ENCODE measurements at places on chromosomes 2 and 18.

GRCh38 chr18:9177031-9177430, 40.5 kb downstream of the ANKRD12 start:
- DNase-seq = no peak

DNA sequence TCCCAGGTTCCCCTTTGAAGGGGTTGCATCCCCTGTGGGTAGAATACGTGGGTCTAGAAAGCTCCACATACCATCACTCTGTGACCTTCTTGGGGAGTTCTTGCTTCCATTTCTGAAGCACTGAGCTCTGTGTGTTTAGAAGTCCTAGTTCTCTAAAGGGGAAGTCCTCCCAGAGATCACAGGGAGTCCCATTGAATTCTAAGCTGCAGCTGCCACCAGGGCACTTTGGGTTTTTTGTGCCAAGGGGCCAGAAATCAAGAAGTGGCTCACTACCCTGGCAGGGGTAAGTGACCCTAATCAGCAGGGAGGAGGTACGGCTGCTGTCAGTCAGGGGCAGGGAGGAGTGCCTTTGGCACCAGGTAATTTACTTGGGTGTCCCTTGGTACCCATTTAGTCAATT, 70.9 kb downstream of the EHD3 start:
- no peak for DNase-seq

DNA sequence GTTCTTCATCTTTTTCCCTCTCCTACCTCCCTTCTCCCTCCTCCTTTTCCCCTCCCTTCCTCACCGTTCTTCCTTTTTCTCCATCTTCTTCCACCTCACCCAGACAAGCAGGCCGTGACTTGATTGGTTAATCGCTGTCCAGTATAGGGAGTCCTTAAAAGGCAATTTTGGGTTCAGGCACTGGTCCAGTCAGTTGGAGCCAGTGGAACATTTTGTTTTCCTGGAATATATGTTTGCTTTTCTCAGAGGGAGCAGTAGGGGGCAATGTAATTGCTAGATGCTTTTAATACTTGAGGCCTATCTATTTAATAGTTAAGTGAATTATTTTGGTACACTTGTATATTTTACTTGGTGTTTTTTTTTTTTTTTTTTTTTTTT, 15.0 kb downstream of the ELAC1 start:
- no peak for DNase-seq

DNA sequence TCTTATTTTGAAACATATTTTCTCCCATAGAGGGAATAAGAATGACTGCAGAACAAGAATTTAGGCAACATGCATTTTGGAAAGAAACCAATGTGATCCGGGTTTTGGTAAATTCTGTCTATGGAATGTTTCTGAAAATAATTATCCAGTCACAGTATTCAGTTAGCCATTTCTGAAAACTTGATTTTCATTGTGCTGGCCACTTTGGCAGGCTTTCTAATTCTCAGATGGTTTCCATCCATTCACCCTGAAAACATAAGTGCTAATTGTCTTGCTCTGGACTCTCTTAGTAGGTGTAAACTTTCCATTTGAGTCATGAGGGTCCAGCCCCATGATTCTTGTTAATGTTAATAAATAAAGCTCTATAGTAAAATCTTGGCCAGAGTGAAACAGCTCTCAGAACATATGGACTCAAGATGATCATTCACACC, 176.5 kb downstream of the RBM43 start:
- no peak for DNase-seq

GRCh38 chr18:40075616-40076015, 1879.4 kb upstream of the PIK3C3 start:
- DNase-seq = no peak

GRCh38 chr2:203758841-203759689, 52.6 kb downstream of the CD28 start:
- no peak for DNase-seq

DNA sequence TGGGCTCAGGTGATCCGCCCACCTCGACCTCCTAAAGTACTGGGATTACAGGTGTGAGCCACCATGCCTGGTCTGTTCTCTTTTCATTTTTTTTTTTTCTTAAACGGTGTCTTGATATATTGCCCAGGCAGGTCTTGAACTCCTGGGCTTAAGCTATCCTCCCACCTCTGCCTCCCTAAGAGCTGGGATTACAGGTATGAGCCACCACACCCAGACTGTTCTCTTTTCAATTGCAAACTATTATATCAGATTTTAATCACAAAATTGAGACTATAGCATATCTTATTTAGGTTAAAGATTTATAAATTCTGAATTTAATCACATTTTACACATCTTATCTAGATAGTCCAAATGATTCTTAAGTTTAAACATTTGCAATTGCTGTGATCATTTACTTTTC, 15.5 kb upstream of the ACTR2 start:
- DNase-seq = no peak

DNA sequence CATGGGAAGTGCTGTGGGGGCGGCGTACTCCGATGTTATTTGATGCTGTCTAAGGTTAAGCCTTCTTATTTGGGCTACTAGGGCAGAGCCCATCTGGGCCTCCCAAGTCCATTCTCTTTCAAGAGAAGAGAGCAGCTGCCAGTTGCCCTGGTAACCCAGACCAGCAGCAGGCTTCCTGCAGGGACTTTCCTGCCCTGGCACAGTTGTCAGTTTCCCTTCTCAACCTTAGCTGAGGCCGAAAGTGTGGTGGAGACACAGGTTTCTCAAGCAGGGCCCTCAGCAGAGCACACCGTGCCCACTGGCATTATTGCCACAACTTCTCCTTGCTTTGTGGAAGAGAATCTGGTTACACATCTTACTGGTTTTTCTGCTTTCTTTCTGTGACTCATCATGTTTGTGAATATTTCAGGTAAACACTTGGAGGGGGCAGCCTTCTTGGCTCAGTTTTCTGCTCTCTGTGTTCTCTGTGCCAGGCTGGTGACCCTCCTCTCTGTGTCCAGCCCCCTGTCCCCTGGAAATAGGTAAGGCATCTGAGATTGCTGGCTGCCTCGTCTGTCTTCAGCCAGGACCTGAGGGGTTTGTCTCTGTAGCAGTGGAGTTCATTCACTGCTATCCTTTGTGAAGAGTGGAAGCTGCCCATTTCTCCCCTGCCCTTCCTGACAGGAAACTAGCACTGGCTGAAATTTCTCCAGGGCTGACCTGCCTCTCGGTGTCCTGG, 111.0 kb downstream of the B3GNT2 start:
- no peak for DNase-seq

DNA sequence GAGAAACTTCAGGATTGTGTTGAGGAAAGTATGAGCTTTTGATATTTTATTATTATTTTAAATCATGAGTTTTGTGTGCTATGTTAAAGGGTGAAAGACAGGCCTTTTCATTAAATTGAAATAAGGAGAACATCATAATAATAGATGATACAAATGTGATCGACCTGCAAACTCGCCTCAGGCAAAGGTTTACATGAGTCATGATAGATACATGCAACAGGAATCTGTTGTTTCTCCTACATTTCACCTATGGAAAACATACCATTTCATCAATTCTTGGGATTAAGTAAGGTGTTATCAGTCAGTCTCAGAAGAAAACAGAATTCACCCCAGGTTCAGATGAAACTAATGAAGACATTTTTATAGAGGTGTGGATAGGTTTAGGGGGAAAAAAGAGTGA, 1992.5 kb upstream of the PIK3C3 start:
- no peak for DNase-seq

DNA sequence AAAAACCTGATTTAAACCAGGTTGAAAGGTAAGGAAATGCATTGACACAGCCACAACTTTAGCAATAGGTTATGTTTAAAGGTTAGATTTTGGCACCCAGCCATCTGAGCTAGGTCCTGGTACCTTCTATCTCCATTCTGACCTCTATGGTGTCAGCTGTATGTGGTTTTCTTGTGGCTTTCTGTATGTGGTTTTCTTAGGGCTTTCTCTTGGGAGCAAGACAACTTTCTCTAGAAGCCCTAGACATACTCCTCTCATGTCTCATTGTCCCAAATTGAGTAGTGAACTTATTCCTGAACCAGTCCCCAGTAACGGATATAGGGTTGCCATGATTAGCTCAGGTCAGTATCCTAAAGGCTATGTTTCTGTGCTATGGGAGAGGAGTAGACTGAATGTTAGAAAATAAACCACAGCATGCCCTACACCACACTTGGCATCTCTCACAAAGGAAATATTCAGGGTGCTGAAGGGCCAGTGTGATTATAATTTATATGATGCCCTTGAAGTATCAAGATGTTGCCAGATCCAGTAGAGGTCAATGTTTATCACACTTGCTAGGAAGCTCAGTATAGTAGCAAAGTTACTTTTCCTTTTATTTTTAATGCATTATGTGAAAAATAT, 176.1 kb downstream of the CAPN13 start:
- no peak for DNase-seq

- DNase-seq = no peak
These were observed 3.8 kb upstream of the OSR1 start for GRCh38 chr2:19362094-19362754.

DNA sequence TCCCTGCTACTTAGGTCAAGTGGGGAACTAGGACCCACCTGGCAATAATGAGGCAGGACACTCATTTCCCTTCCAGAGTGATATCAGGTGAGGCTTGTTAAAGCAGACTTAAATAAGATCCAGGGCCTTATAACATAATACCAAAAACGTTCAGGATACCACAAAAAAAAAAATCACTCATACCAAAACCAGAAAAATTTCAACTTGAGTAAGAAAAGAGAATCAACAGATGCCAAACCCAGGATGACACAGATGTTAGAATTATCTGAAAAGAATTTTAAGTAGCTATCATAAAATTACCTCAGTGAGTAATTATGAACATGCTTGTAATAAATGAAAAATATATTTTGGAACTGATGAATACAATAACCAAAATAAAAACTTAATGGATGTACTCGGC, 255.6 kb upstream of the OSR1 start:
- DNase-seq = no peak

- no peak for DNase-seq
These were observed 578.6 kb upstream of the CHAC2 start for GRCh38 chr2:53188851-53189510.

- no peak for DNase-seq
These were observed 125.8 kb upstream of the CYP1B1 start for GRCh38 chr2:38201784-38202183.

GRCh38 chr2:219356834-219357233, 24.3 kb upstream of the RESP18 start:
- no peak for DNase-seq

- no peak for DNase-seq
These were observed 438.2 kb downstream of the EPHA4 start for GRCh38 chr2:221133941-221134340.

- DNase-seq = no peak
These were observed 110.9 kb downstream of the PID1 start for GRCh38 chr2:229160180-229160579.

GRCh38 chr2:203673933-203674332, 32.5 kb upstream of the CD28 start:
- DNase-seq = no peak

DNA sequence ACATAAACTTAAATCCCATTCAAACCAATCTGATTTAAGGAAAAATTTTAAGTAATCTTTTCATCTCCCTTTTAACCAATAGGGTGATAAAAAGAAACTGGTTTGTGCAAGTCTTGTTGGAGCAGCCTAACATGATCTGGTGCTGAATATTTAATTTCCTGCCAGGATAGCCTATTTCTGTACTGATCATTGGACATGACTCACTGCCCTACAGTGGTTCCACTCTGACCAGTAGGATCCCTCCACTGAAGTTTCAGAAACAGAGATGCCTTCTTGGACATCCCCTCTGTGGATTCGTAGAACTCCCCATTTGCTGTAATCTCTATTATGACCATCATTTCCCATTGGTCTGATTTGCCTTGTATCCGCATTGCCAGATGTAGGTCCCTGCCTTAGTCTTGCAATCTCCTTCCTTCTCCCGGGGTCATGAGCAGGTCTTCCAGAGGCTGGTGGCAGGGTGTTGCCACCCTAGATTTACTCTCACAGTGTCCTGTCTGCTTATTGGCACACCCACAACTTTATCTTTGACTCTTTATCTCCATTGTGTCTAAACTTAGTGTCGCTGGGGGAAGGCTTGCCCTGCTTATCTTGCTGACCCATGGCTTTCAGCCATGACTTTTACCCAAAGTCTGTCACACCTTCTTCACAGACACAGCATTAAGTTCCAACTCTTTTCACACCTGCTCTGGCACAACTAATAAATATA, 12.3 kb upstream of the SETBP1 start:
- DNase-seq = no peak

DNA sequence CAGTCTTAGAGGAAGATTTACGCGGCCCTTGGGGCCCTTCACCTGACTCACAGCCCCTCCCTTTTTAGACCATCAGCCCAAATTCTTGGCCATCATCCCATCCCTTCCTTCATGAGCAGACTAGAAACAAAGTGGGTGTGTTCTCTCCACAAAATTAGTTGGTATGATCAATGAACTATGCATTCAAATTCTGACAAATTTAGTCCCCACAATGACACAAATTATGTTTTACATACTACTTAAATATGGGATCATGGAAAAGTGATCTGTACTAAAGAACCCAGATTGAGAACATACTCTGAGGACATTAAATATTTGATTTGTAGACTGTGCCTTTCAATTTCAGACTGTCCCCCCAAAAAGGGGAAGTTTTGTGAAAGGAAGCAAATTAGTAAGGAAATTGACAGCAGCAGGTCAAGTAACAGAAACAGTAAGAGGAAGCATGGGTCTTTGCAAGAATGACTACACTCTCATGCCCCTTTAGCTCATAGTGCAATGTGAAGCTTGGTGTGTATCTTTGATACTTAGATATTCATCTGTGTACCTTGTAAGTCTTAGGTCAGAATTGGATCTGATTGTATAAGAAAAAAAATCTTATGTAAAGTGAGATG, 2.2 kb upstream of the MAPRE2 start:
- no peak for DNase-seq

GRCh38 chr2:175251425-175252041, 70.0 kb upstream of the ATP5MC3 start:
- no peak for DNase-seq

DNA sequence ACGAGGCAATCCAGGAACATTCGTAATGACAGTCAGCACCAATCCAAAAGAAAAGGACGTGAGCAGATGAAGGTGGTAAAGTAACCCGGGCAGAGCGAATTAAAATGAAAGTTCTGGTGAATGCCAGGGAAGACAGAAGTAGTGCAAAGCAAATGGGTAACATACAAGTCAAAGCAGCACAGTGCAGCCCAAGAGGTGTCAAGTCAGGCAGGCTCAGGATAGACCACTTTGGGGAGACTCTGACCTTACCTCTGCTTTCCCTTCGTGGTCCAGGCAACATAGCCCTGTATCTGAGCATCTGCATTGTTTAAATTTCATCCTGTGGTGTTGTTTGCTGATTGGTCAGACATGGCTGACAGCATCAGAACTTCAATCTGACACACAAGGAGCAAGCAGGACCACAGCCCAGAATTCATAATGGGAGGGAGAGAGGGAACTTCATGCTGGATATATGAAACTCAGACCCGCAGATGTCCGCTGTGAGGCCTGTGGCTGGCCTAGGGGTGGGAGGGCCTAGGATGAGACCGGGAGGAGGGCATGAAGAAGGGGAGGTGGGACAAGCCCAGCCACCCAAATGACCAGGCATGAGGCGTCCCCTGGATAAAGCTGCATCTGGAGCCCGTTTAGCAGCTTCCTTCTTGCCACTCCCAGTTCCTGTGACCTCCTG, 285.7 kb downstream of the TCF4 start:
- no peak for DNase-seq
